ENCODE measurements at places on chromosomes 2 and 18. TPM values are rescaled to one million over a fixed set of nuclear protein-coding genes. Genes with fewer than 3 reads are reported as not detected.
A peak's percentile ranks its signal among the peaks of the same experiment; 100 is the strongest.

GRCh38 chr18:54950221-54950620 lies 9.0 kb downstream of the CCDC68 start:
- DNase-seq: no peak

DNA sequence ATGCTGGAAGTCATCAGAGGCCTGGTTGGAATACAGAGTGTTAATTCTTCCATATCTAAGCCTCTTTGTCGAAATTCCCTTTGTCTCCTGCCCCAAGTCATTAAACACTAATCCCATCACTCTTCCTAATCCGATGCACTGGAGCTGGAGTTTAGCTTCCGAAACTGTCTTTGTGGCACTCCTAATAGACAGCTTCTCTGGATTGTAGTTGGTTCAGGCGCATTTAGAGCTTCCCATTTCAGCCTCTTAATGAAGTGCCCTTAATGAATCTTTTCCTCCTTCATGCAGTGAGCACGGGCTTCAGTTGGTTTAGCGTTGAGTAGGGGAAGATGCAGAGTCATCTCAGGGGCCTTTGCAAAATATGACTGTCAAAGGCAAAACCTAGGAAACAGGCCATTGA lies 72.2 kb upstream of the MEIS1 start:
- DNase-seq: no peak

DNA sequence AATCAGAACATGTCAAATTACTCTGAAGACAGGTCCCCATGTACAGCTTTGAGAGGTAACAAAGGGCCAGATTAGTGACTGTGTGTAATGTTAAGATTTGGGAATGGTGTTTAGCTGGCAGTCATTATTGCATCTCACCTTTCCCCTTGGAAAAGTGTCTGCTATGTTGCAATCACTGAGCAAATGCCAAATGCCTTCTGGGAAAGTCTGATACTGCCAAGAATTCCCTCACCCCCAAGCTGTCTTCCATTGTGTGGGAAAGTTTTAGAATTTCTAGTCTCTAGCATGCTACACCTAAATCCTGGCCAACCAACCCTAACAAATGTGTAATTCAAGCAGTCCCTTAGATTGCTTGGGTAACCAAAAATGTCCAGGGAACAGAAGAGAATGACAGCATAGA lies 13.6 kb upstream of the PELI1 start:
- DNase-seq: no peak

Gene ASPRV1
- 1.7 TPM for total RNA-seq

Gene DCDC2C
- 0.46 TPM for total RNA-seq

GRCh38 chr2:160493227-160494028 lies at the start of gene RBMS1:
Gene RBMS1, minus strand, starts transcription at chr2:160493807. Its CDS starts 444 bp downstream, at chr2:160493363.
- peak; percentile 69 for DNase-seq

DNA sequence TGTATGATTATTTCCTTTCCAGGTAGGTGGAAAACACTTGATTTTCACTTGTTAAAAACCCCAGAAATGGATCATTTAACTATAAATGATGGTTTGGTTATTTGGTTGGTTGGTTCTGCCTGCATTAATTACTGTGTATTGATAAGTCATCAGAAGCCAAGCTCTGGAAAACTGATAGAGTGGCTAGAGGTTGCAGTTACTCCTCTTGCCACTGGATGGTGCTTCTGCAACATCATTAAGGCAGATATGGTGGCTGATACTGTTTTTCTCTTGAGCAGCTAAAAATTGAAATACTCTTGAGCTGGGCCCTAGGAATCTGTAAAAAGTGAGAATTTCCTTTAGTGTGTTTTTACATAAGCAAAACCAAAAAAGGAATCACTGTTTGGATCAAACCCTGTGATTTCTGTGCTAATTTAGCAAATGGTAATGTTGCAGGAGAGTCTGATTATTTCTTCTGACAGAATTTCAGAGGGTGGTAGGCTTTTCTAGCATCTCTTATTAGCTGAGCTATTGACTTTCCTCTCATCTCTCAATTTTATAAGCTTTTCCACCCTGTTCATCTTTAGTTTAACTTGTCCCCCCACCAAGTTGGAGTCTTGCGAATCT lies 54.3 kb downstream of the RAB10 start:
- DNase-seq: no peak

DNA sequence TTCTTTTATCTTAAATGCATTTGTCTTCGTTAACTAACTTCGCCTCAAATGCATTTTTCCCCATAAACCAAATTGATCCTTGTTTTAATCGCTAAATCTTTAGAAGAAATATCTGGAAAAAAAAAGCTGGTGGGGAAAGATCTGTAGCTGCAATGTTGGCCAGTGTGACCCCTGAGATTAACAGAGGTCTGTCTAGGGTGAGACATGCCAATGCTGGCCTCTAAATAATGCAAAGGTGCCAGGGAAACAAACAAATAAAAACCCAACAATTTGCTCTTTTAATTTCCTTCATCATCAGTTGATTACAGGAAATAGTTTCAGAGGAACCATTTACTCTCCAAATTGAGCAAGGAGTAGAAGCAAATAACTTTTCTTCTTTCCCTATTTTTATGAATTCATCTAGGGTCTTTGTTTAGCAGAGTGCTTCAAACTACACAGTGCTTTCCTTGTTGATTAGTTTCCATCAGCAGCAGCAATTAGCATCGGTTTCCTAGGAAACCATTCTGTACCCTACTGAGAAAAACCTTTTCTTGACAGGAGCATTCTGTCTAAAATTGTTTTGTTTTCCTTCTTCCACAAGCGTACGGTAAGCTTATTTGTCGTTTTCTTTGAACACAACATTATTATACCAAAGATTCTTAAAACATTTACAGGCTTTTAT lies 100.5 kb upstream of the UNC80 start:
- no peak for DNase-seq

Gene SCN9A
- total RNA-seq: 2.3 TPM

DNA sequence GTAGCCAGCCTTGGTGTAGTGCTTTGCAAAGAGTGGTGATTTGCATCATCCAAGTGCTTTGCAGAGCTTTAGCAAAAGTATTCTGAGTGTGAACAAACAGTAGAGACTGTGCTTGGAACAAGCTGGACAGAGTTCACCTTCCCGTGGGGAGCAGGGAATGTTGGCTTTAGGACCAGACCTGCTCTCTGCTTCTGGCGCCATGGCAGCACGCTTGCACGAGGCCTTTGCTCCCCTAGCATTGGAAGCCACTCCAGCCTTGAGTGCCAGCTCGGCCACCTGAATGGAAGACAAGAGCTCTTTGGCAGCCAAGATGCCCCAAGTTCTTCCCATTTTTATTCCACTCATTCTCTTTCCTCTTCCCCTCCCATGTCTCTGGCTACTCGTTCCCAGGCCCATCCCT lies 250.8 kb upstream of the OSR1 start:
- no peak for DNase-seq

Gene TTL
- total RNA-seq: 19.7 TPM

Gene ABCG8
- not detected for total RNA-seq
